Brain (organoid and tissue), 16 donors: ENCODE measurements at places on chromosomes 7 and 10. TPM values are rescaled to one million over a fixed set of nuclear protein-coding genes. Genes with fewer than 3 reads are reported as not detected.

GRCh38 chr10:11125004-11125403, 107.3 kb downstream of the CELF2 start:
- no peak for DNase-seq

- DNase-seq: no peak
Observed at GRCh38 chr10:4354382-4354812, 471.6 kb upstream of the AKR1E2 start.

- no peak for DNase-seq
Observed at GRCh38 chr10:96441987-96442643, 71.6 kb downstream of the TLL2 start.

DNA sequence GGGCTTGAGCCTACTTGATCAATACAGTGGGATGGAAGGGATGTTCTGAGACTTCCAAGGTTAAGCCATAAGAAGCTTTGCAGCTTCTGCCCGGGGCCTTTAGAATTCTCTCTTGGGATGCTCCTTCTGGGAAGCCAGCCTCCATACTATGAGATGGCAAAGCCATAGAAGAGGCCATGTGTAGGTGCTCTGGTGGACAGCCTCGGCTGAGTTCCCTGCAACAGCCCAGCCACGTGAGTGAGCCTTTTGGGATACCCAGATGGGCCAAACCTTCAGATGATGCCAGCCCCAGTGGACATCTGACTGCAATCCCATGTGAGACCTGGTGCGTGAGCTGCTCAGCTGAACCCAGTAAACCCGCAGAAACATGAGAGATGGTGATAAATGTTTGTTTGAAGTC, 370.6 kb downstream of the RPS24 start:
- DNase-seq: no peak

GRCh38 chr7:1234881-1235500, 2.3 kb downstream of the UNCX start:
- no peak for DNase-seq

DNA sequence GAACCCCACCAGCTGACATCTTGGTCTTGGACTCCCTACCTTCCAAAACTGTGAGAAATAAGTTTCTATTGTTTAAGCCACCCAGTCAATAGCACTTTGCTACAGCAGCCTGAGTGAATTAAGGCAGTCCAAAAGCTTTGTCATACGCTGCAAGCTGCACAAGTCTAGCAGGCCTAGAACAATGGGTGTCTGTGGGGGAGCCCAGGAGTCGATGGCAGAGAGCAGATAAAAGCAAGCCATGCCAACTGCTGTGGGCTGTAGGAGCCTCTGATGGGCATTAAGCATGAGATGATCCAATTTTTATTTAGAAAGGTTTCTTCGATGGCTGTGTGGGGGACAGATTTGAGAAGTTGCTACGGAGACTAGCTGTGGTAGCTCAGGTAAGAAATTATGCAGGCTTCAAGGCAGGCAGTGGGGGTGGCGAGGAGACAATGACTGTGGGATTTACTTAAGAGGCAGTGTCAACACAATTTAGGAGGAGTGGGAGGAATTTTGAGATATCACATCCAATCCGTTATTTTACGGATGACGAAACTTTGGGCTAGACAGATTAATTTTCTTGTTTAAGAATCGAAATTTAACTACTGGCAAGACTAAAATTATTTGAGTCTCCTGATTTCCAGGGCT, 110.4 kb downstream of the NRCAM start:
- no peak for DNase-seq

DNA sequence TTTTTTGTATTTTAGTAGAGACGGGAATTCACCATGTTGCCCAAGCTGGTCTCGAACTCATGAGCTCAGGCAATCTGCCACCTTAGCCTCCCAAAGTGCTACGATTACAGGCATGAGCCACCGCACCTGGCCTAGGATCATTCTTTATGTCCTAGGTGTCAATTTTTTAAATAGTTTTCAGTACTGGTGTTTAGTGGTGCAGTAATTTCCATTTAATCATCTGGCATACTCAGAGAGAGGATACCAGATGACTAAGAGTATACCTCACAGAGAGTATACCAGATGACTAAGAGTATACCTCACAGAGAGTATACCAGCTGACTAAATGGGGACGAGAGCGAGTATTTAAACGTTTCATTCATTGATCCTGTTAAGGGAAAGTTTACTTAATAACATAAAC, 37.3 kb upstream of the TMEM248 start:
- no peak for DNase-seq

DNA sequence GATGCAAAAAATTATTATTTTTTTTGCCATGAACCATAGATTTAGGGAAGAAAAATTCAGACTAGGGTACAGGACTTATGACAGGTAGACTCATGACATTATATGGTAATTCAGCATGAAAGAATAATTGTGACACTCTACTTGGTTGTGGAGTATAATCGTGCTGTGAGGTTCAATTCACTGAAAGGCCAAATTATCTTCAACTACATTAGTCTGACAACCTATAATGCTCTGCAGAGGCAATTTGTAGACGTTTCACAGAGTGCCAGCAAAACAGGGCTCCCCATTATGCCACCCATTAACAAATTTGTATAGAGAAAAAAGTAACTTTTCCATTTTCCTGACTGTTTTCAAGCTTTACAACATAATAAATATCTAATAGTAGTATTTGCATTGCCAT, 292.6 kb downstream of the LRMDA start:
- no peak for DNase-seq

DNA sequence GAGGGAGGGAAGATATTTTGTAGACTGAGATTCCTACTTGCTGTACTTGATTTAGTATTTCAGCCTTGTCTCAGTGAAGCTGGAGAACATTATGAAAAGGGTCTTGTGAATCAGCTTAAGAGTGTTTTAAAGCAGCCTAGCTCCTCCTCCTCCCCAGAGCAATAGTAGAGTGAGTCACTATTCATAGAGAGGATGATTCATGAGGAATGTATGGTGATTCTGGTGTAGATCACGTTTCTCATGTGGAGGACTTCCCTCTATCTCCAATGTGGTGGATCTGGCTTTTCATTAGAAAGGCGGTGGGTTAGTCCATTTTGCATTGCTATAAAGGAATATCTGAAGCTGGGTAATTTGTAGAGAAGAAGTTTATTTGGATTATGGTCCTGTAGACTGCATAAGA, 340.1 kb upstream of the CHRM2 start:
- no peak for DNase-seq

DNA sequence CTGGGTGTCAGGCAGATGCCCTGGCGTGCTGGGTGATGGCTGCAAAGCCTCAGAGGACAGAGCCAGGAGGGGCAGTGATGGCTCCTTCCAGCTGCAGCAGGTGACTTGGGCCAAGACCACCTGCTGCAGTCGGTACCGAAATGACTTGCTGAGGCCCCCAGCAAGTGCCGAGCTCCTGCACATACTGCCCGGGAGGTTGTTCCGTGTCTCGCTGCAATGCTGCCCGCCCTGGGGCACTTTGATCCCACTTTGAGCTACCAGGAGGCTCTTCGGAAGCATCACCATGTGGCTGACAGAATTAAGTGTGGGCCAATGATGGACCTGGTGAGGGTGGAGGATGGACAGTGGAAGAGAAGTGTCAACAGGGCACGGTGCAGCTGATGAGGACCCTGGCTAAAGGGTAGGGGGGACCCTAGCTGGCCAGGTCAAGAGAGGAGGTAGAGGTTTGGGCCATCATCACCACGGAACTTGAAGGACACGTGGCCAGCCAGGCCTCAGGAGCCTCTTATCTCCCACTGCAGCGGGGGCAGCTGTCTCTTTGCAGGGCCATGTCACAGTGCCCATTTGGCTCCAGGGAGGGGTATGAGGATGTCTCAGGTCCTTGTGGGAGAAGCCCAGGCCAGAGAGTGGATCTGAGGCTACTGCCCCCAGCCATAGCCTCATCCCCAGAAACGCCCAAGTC, 51.1 kb upstream of the NANOS1 start:
- no peak for DNase-seq

DNA sequence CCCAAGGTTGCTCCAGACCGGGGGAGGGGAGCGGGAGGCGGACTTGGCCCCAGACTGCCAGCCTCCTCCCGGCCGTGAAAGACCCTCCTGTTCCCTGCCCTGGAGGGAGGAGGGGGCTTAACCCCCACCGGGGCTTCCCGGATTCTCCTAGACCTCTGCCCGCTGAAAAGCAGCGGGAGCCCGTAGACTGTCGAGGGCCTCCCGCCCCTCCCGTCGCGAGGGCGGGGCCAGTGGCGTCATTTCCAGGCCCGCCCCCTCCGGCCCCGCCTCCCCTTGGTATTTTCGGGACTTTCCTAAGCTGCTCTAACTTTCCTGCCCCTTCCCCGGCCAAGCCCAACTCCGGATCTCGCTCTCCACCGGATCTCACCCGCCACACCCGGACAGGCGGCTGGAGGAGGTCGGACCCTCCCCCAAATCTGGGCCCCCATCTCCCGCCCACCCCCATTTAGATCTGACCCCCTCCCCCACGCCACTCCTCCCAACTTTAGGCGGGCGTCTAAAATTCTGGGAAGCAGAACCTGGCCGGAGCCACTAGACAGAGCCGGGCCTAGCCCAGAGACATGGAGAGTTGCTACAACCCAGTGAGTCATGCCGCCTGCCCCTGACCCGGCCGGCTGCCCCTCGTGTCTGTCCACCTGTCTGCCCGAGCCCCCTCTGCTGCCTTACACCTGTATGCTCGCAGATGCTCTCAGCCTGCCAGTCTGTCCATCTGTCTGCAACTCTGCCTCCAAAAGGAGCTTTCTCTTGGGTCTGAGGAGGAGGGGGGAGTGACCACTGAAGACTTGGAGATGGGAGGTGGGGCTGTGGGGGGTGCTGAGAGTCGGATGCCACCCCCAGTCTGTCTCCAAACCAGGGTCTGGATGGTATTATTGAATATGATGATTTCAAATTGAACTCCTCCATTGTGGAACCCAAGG, at the start of gene NFKB2:
TSS of gene NFKB2 (plus strand) at position 306 of the 917 bp plus-strand sequence. CDS start at position 561, 255 bp downstream.
- DNase-seq: peak; percentile 82

DNA sequence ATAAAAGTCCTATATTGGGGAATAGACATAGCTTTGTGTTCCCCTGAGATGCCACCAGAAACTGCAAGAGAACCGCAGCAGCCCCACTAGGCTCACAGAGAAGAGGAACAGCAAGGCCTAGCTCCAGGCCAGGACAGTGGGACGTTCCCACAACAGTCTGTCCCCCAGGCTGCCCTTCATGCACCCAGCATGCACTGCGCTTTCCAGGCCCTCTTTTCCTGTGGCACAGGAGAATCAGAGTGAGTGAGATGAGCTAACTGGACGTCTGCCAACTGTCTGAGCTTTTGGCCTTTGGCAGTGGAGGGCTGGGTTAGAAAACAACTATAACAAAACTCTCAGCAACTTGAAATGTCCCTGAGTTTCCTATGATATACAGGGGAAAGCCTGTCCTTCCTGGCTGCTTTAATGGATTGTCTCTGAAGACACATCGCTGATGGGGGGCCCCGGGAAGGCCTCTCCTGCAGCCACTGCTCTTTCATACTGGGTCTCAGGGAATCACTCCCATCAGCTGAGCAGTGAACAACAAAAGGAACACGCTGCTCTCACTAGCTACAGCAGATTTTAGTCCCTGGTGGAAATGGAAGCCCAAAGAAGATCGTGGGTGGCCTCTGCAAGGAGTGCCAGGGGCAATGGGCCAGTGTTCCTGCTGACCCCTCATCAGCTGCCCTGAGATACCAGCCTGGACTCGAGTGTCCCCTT, 53.5 kb downstream of the PODXL start:
- peak; percentile 68 for DNase-seq

DNA sequence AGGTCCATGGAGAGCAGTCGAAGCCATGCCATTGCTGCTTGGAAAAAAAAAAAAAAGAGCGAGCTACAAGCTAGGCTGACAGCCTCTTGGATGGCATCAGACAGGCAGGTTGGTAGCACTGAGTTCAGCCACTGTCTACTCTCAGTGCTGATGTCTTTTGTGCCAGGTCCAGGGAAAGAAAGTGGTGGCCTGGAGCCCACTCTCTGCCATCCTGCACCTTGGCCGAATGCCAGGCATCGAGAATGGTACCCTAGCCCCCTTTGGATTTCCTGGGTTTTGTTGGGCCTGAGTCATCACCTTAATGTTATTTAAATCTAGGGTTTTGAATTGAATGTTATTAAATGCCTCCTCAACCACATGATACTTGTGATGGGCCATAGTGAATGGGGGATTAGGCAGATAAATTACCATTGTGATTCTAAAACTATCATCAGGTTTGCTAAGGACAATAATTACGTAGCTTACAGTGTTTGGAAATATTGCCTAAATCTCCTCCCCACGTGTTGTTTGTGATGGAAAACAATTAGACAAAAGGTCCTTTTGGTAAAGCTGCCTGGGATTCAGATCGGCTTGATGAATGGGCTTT, 195.7 kb upstream of the GPR26 start:
- peak; percentile 38 for DNase-seq

DNA sequence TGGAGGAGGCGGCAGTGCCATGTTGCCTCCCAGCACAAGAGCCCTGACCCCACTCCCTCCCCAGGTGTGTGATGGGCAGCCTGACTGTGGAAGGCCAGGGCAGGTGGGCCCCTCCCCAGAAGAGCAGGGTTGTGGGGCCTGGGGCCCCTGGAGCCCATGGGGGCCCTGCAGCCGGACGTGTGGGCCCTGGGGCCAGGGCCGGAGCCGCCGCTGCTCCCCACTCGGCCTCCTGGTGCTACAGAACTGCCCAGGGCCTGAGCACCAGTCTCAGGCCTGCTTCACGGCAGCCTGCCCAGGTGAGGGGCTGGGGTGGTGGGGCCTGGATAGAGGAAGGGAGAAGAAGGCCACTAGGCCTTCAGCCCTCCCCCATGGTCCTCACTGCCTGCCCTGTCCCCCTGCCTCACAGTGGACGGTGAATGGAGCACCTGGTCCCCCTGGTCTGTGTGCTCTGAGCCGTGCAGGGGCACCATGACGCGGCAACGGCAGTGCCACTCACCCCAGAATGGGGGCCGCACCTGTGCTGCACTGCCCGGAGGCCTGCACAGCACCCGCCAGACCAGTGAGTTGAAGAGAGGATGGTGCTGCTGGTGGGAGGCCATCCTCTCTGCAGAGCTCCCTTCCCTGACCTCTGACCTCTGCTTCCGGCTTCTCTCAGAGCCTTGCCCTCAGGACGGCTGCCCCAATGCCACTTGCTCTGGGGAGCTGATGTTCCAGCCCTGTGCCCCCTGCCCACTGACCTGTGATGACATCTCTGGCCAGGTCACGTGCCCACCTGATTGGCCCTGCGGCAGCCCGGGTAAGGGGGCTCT, 18.2 kb upstream of the ZNF467 start:
- no peak for DNase-seq

- no peak for DNase-seq
Observed at GRCh38 chr10:49212783-49213182, 24.6 kb upstream of the TMEM273 start.

DNA sequence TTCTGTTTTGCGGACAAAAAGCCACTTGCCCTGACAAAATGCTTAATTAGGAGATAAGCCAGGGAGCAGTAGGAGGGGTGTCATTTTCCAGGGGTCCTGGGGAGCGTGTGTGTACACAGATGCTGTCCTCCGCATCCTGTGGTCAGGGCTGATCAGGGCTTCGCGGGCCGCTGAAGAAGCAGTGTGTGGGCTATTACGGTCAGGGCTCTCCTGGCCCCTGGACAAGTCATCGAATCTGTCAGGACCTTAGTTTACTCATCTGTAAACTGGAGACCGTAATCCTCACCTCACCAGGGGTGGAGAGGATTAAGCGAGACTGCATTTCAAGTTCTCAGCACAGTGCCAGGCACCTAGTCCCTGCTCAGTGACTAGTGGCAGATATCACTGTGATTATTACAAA, 26.0 kb upstream of the MXI1 start:
- DNase-seq: no peak

GRCh38 chr7:28419716-28420115, 7.4 kb downstream of the CREB5 start:
- no peak for DNase-seq

Gene CPVL
- 9.4 TPM for polyA plus RNA-seq

Gene FXYD4
- polyA plus RNA-seq: 3.4 TPM

Gene CALU
- polyA plus RNA-seq: 41.6 TPM

Gene SPDYE6
- polyA plus RNA-seq: not detected

Gene STEAP4
- polyA plus RNA-seq: 0.19 TPM

Gene C7orf33
- not detected for polyA plus RNA-seq

Gene PMPCB
- polyA plus RNA-seq: 48.6 TPM

Gene UTF1
- not detected for polyA plus RNA-seq

Gene SLC29A3
- 7.7 TPM for polyA plus RNA-seq

Gene SSC4D
- polyA plus RNA-seq: 2.2 TPM
